ENCODE measurements at places on chromosomes 7 and 10.

- DNase-seq = no peak
Measured at GRCh38 chr7:51589111-51589510, 272.5 kb upstream of the COBL start.

- no peak for DNase-seq
Measured at GRCh38 chr10:125554016-125554703, 128.8 kb downstream of the TEX36 start.

DNA sequence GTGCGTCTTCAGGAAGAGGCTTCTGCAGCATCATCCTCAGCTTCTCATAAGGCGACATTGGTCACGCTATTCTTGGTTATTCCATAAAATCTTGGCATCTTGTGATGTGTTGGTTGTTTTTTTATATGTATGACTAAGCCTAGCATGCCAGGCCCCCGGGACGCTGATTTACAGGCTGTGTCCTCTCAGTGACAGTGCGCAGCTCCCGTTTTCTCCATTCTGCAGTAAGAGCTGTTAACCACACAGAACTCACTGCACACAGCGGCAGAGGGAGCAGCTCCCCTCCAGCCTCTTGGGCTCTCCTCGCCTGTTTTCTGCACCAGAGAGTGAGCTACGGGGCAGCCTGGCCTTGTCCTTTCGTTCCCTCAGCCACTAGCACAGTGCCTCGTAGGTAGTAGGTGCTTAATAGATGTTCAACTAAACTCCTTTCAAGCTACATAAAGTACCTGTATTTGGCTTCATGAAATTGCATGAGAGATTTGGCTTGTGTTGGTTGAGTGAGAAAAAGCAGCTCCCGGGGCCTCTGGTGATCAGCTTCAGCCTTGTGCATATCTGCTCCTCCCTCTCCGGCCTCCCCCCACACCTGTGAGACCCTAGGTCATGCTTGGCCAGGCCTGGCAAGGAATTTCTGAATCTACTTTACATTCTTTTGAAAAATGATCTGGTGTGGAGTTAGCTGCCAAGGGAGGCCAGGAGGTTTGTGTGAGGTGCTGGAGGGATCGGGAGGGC is 116.2 kb downstream of the WDR37 start:
- DNase-seq = no peak

- no peak for DNase-seq
Measured at GRCh38 chr10:116663342-116663741, 42.6 kb downstream of the PNLIPRP2 start.

DNA sequence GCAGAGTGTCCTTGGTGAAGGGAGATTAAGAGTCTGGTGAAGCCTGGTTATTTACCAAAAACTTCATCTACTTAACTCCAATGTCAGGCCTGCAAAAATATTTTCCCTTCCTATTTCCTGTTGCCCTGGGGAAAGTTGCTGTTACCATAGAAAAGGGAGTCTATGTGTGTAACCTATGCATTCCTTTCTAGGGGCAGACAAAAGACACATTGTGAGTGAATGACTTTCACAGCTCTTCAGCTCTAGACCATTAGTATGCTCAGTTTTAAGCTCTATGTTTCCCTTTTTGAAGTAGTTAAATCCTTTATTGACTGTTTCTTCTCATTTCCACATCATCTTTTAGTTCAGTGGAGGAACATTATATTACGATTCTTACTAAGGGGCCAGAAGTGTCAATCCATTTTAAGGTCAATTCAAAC is 45.6 kb upstream of the SGCE start:
- DNase-seq = no peak

DNA sequence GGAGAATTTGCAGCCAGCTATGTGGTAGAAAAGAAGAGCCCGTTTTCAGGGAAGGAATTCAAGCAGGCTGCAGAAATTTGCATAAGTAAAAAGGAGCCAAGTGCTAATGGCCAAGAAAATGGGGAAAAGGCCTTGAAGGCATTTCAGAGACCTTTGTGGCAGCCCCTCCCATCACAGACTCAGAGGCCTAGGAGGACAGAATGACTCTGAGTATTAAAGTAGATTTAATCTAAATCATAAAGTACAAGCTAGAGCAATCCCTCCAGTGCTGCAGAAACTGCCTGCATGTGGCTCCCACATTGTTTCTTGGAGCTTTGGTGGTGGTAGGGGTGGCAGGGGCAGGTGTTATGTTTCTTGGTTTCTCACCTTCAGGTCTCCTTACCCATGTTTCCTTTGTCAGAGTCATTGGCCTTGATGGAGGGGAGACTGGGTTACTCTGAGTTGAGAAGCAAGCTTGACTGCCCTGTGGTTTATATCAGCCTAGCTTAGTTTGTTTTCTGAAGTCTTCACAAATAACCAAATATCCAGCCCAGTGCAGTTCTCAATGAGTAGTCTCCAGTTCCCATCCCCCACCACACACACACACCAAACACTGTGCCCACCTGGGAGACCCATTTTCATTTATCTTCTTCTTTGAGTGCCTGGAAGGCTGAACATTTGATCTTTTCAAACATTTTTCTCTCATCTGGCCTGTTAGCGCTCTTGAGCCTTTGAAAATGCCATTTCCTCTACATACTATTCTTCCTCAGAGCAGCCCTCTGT is 34.5 kb downstream of the ITPRIP start:
- DNase-seq = no peak

- no peak for DNase-seq
Measured at GRCh38 chr10:91389636-91390512, 20.3 kb upstream of the HECTD2 start.

DNA sequence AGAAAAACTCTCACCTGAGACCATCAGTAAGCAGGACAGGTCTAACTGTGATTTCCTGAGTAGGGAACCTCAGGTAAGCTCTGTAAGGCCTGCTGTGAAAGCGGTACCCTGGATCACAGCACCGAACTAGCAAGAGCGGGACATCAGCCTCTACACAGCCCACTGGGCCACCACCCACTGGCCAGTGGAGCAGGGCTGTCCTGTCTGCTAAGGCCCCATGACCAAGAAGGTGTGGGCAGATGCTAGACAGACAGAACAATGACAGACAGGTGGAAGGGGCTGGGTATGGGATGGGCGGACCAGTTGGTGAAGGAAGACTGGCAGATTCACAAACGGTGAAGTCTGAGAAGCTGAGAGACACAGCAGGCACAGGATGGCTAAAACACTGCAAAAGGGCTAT is 79.4 kb upstream of the DDC start:
- no peak for DNase-seq
